Activated T-helper 2 cell treated with anti-CD3 and anti-CD28 coated beads, Interferon-gamma antibody, Interleukin-2, Interleukin-4, amounts not matched to agents 10 μg/mL and 5 μg/mL and 100 μg/mL, durations not matched to agents 14 hours and 24 hours and 36 hours (primary cell): ENCODE measurements at places on chromosomes 6 and 20.
A peak's percentile ranks its signal among the peaks of the same experiment; 100 is the strongest.

DNA sequence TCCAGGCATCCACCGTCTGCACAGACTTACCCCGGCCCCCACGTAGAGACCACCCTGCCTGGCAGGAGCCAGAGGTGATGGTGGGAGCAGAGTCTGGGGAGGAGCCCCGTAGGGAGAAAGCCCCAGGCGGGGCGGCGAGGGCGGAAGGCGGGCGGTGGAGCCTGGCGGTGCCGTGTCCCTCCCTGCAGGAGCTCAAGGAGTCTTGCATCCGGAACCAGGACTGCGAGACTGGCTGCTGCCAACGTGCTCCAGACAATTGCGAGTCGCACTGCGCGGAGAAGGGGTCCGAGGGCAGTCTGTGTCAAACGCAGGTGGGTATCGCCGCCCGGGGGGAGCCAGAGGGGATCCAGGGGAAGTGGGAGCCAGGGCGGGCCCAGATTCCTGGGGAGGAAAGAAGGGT, 6.0 kb downstream of the CLPSL1 start:
- no peaks in the 10 kb centered on the region for H3K4me1 ChIP-seq
- no peak for DNase-seq
- H3K36me3 ChIP-seq: no peaks in the 10 kb centered on the region
- no peak overlapping the region for H3K4me3 ChIP-seq
- no peak overlapping the region for H3K27ac ChIP-seq

GRCh38 chr6:80143419-80143937, 37.0 kb downstream of the BCKDHB start:
- peaks cover 11% of the 10 kb centered on the region for H3K36me3 ChIP-seq
- H3K4me1 ChIP-seq: peaks cover 3% of the 10 kb centered on the region
- no peaks in the 10 kb centered on the region for H3K27me3 ChIP-seq
- no peak for DNase-seq

DNA sequence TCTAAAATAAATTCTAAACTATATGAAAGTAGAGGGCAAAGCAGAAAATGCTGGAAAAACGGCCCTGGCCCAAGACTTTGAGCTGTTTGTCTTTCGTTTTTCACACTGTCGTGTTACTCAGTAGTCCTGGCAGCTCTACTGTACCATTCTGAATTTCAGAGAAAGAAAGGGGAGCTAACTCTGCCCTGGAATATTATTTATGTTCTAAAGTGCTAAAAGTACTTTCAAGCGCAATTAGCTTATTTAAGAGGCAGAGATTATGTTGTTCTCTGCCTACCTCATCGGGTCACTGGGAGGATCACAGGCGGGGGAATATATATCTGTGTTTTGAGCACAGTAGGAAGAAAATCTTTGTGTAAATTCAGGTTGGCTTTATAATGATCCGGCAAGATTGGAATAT, 152.4 kb upstream of the QKI start:
- no peaks in the 10 kb centered on the region for H3K27me3 ChIP-seq
- no peaks in the 10 kb centered on the region for H3K4me1 ChIP-seq
- no peak overlapping the region for H3K27ac ChIP-seq
- no peak overlapping the region for H3K4me3 ChIP-seq

GRCh38 chr6:139175389-139175948, 40.6 kb downstream of the HECA start:
- H3K27ac ChIP-seq: peak overlapping the region; percentile 58
- H3K27me3 ChIP-seq: no peaks in the 10 kb centered on the region
- H3K4me3 ChIP-seq: no peak overlapping the region
- DNase-seq: no peak

DNA sequence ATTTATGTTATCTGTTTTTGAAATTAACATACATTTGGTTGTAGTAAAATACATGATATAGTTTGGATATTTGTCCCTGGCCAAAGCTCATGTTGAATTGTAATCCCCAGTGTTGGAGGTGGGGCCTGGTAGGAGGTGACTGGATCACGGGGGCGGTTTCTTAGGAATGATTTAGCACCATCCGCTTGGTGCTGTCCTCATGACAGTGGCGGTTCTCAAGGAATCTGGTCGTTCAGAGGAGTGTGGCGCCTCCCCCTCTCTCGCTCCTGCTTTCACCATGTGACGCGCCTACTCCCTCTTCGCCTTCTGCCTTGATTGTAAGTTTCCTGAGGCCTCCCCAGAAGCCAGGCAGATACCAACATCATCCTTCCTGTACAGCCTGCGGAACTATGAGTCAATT, 29.0 kb downstream of the CTCFL start:
- no peak overlapping the region for H3K27ac ChIP-seq
- no peak for DNase-seq
- H3K4me3 ChIP-seq: no peak overlapping the region
- H3K4me1 ChIP-seq: peaks cover 13% of the 10 kb centered on the region
